ENCODE measurements at places on chromosomes 4 and X.

GRCh38 chrX:50448565-50448964 lies 22.1 kb downstream of the DGKK start:
- DNase-seq, result no peak

DNA sequence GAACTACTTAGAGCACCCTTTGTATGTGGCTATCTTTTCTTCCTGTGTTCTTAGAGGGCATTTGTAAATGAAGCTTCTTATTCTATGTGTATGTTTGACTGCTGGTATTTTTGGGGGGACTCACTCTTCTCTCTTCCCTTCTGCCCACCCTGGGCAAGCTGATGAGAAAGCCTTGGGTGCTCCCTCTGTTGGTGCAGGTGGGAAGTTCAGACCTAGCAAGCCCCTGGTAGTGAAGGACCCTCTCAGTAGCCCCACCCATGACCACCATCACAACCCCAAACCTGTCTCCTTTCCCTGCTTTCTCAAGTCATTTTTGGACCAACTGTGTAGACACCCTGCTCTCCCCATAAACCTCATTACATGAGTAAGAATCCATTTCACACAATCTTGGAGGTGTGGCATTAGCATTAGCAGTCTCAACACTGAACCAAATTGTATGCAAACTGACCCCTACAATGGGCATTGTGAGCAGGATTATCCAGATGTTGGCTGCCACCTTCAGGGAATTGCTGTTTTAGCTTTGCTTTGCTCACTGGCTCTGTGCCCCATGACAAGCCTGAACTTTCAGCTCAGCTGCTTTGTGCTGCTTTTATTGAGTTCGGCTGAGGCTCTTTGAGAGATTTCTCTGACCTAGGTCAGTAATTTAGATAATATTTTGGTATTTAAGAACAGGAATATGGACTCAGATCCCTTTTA lies 27.9 kb downstream of the TRIM61 start:
- DNase-seq, result no peak

DNA sequence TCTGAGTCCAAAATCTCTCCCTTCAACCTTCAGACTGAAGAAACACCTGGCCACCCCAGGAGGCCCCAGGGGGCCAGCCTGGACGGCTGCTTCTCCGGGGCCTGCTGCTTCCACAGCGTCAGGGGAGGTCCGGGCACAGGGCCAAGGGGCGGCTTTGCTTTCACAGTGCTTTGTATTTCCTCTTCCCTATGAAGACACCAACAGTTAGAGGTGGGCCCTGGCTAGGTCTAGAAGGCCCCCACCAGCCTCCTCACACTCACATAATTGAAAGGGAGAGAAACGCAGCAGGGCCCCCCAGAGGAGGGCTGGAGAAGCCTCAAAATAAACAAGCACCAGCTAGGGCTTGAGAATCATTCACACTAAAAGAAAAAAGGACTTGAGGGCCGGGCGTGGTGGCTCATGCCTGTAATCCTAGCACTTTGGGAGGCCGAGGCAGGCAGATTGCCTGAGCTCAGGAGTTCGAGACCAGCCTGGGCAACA lies 17.8 kb downstream of the SCD5 start:
- peak; percentile 86 for DNase-seq

- DNase-seq, result no peak
Observed at GRCh38 chrX:128622296-128622695, 570.1 kb upstream of the ACTRT1 start.

DNA sequence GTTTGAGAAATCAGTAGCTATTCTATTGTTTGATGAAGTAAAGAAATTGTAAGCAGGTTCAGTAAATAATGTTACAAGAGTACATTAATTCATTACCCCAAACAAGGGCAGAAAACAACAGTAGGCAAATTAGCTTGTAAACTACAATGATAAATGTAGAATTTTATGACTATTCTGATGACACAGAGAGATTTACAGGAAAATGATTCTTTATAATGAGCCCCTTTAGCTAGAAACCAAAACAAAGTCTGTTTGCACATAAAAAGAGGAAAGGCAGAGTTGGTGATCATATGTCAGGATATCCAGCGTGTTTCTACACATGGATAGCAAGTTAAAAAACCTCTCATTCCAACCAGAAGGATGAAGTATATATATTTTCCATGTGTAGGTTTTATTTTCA lies 204.8 kb downstream of the CFAP299 start:
- no peak for DNase-seq

- no peak for DNase-seq
Observed at GRCh38 chrX:39836802-39837420, 260.8 kb downstream of the BCOR start.

GRCh38 chrX:39972340-39972739 lies 125.4 kb downstream of the BCOR start:
- no peak for DNase-seq

DNA sequence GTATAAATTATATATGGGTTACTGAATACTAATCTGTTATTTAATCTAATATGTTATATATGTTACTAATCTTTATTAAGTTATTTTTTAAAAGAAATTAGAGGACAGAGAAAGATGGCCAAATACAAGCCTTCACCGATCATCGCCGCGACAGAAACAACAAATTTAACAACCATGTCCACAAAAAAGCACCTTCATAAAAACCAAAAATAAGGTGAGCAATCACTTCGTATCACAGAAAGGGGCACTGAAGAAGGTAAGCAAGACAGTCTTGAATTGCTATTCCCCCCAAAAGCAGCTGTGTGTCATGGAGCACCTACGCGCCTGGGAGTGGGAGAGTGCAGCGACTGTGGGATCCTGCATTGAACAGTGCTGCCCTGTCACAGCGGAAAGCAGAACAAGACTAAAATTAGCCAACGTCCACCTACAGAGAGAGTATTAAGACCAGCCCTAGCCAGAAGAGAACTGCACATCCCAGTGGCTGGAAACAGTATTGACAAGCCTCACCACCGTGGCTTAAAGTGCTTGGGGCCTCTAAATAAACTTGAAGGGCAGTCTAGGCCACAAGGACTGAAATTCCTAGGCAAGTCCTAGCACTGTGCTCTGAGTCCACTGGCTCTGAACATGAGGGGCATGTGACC lies 38.5 kb downstream of the LRBA start:
- no peak for DNase-seq

DNA sequence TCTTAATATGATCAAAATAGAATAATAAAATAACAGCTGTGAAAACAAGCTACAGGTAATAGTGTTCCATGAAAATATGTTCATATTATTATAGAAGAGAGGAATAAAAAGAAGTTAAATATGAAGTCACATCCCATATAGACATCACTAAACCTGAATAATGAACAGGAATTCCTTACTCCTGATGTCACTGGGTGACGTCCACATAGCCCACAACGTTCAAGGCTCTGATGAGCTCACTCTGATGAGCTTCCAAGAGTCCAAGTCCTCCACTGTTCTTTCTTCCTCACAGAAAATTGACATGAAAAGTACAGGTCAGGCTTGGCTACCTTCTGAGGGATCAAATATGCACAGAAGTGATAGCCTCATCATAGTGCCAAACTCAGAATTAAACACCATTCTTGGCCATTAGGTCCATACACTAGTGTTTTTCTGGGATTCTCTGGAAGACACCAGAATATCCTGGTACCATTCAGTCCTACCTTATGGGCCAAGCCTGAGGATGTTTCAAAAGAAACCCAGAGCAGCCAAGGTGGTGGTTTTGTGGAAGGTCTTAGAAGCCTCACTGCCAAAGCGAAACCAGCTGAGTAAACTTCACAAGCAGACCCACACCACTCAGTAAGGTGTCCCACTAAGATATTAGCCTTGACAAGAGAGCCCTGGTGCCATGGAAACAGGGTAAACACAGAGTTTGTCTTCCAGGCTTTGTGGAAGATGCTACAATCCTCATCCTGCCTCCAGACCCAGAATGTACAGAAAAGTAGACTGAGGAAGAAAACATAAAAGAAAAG lies 138.4 kb upstream of the HHIP start:
- no peak for DNase-seq

GRCh38 chrX:153880440-153880815 lies 5.5 kb downstream of the L1CAM start:
- DNase-seq, result no peak

- no peak for DNase-seq
Observed at GRCh38 chr4:38512840-38513239, 151.2 kb upstream of the KLF3 start.

- DNase-seq, result no peak
Observed at GRCh38 chr4:33071535-33071934, 2351.4 kb downstream of the PCDH7 start.

DNA sequence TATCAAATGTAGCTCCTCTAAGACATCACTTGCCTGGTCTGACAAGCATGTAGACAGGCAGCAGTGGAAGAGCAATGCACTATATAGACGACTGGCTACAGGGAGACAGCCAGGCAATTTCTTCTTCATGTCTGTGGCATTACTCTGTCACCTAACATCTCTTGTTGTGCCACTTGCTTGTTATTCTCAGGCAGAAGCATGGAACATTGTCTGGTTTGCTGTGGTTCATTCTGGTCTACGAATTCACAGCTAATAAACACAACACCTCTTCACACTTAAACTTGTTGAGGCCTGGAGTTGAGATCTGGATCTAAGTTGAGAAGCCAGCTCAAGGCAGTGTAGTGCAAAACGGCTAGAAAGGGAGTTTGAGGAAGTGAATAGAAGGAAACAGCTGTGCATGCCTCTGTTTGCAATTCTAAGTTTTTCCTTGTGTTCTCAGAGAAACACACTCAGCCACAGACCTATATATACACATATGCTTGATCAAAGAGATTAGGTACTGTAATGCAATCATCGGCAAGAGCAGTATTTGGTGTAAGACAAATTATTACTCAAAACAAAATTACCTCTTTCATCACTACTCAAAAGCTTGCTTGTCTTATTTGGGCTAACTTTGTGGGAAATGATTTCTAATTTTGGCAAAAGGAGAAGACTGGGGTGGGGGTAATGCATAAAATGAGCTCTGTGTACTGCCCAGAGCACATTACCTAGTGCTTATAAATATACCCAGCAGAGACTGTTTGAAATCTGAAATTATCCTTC lies 243.8 kb downstream of the PPP3CA start:
- no peak for DNase-seq

DNA sequence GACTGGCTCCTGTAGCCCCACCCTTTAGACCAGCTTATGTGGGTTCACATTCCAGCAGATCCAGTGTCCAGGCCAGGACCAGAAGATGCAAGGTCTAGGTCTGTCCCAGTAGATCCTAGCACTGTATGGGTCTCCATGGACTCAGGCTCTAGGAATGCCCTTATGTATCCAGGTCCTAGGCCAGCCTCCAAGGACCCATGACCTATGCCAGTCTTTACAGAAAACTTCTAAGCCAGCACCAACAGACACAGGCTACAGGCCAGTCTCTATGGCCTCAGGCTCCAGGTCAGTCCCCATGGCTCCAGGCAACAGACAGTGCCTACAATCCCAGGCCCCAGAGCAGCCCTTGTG lies 45.2 kb upstream of the MAGED4 start:
- no peak for DNase-seq
